MG63 (cell line): ENCODE measurements at places on chromosomes 6 and 20. TPM values are rescaled to one million over a fixed set of nuclear protein-coding genes. Genes with fewer than 3 reads are reported as not detected.

The KCNG1 gene
- 65.9 and 68.9 TPM in 2 replicates for total RNA-seq

The SRXN1 gene
- total RNA-seq, result 57.8 and 80.0 TPM in 2 replicates

The CNR1 gene
- 0.07 and 0.72 TPM in 2 replicates for total RNA-seq

The GLP1R gene
- total RNA-seq, result not detected in 2 replicates

The ZNF334 gene
- 0.30 TPM in 1 of 2 replicates, not detected in the other for total RNA-seq

The TMEM217 gene
- total RNA-seq, result 0.17 and 0.36 TPM in 2 replicates

The OR12D2 gene
- not detected in 2 replicates for total RNA-seq

The RBPJL gene
- total RNA-seq, result not detected in 2 replicates

The TRIM10 gene
- not detected in 2 replicates for total RNA-seq

The WFDC2 gene
- not detected in 2 replicates for total RNA-seq

The BPIFB1 gene
- not detected in 2 replicates for total RNA-seq

The C6orf58 gene
- not detected in 2 replicates for total RNA-seq

The NINL gene
- total RNA-seq, result 3.2 and 9.0 TPM in 2 replicates

The MICB gene
- total RNA-seq, result 13.1 and 17.6 TPM in 2 replicates

The SNRPB2 gene
- 59.1 and 90.9 TPM in 2 replicates for total RNA-seq

The KHDC1L gene
- total RNA-seq, result not detected in 2 replicates

The PRR18 gene
- 0.05 and 1.3 TPM in 2 replicates for total RNA-seq

The C6orf52 gene
- total RNA-seq, result not detected in 2 replicates

The IRF4 gene
- not detected in 2 replicates for total RNA-seq

The PHACTR1 gene
- 0.20 TPM in 1 of 2 replicates, not detected in the other for total RNA-seq

The COL9A1 gene
- not detected in 2 replicates for total RNA-seq

The TRIM38 gene
- 1.4 and 1.8 TPM in 2 replicates for total RNA-seq

The FARS2 gene
- total RNA-seq, result 7.9 and 17.3 TPM in 2 replicates

The PRDM1 gene
- not detected in 2 replicates for total RNA-seq

The RBM38 gene
- total RNA-seq, result 50.0 and 51.2 TPM in 2 replicates

The CALHM5 gene
- 0.49 and 0.81 TPM in 2 replicates for total RNA-seq

The ANKRD66 gene
- not detected in 2 replicates for total RNA-seq

The REM1 gene
- not detected in 2 replicates for total RNA-seq

The HLA-DQA1 gene
- total RNA-seq, result not detected in 2 replicates

The EBF4 gene
- not detected in 2 replicates for total RNA-seq

The RBL1 gene
- total RNA-seq, result 11.1 and 18.3 TPM in 2 replicates

The UBD gene
- not detected in 2 replicates for total RNA-seq

The C4B gene
- 0.26 and 0.81 TPM in 2 replicates for total RNA-seq

The BTBD3 gene
- total RNA-seq, result 26.8 and 31.4 TPM in 2 replicates

The ULBP1 gene
- 1.5 and 2.5 TPM in 2 replicates for total RNA-seq

The NKX2-4 gene
- not detected in 2 replicates for total RNA-seq

The TBXT gene
- total RNA-seq, result not detected in 2 replicates

The PACRG gene
- not detected in 2 replicates for total RNA-seq

The HLA-DRB5 gene
- not detected in 2 replicates for total RNA-seq

The RTEL1 gene
- total RNA-seq, result 13.4 and 22.7 TPM in 2 replicates

The ADGRG6 gene
- 0.64 and 0.99 TPM in 2 replicates for total RNA-seq

The PEDS1 gene
- 18.2 and 31.6 TPM in 2 replicates for total RNA-seq

The CCN6 gene
- not detected in 2 replicates for total RNA-seq

The ATP6V1G2 gene
- total RNA-seq, result 2.1 and 3.4 TPM in 2 replicates

The PHF10 gene
- total RNA-seq, result 36.6 and 40.6 TPM in 2 replicates

The C6orf15 gene
- 0.91 TPM in 1 of 2 replicates, not detected in the other for total RNA-seq

The NRN1 gene
- 36.5 and 44.1 TPM in 2 replicates for total RNA-seq

The KHDC3L gene
- total RNA-seq, result not detected in 2 replicates

The PRKN gene
- total RNA-seq, result 0.07 TPM in 1 of 2 replicates, not detected in the other
